NCI-H460 (cell line): ENCODE measurements at places on chromosomes 12 and 14. TPM values are rescaled to one million over a fixed set of nuclear protein-coding genes. Genes with fewer than 3 reads are reported as not detected.

The NUMB gene
- 22.0 and 34.4 TPM in 2 replicates for total RNA-seq

GRCh38 chr14:51382506-51382905 is 142.5 kb downstream of the TMX1 start:
- no peak for DNase-seq

The SPTB gene
- 0.09 and 0.10 TPM in 2 replicates for total RNA-seq

The KRT7 gene
- 23.1 and 25.5 TPM in 2 replicates for total RNA-seq

The OR4K15 gene
- not detected in 2 replicates for total RNA-seq

GRCh38 chr12:75599061-75599460 is 87.7 kb upstream of the KRR1 start:
- DNase-seq, result no peak

DNA sequence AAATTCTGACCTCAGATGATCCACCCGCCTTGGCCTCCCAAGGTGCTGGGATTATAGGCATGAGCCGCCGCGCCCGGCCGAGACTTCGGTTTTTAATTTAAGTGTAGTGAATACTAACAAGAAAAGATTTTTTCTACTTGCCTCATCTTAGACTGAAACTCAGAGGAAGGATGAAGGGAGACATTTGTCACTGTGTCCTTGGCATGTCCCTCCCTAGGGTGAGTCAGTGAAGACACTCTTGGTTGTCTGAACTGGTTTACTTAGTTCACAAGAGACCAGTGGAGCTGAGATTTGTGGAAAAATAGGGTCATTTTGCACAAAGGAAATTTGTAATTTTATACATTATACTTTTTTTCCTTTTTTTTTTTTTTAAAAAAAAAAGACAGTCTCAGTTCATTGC is 13.5 kb downstream of the C12orf71 start:
- no peak for DNase-seq

GRCh38 chr14:101857226-101857625 is 95.7 kb downstream of the PPP2R5C start:
- no peak for DNase-seq

- no peak for DNase-seq
Measured at GRCh38 chr12:88419794-88420193, 160.5 kb downstream of the KITLG start.

The DNAI7 gene
- total RNA-seq, result not detected in 2 replicates

The LYZ gene
- 0.57 TPM in 1 of 2 replicates, not detected in the other for total RNA-seq

The ANAPC7 gene
- total RNA-seq, result 80.5 and 87.7 TPM in 2 replicates

The KRT3 gene
- total RNA-seq, result not detected in 2 replicates

The TECPR2 gene
- 2.3 and 3.2 TPM in 2 replicates for total RNA-seq

DNA sequence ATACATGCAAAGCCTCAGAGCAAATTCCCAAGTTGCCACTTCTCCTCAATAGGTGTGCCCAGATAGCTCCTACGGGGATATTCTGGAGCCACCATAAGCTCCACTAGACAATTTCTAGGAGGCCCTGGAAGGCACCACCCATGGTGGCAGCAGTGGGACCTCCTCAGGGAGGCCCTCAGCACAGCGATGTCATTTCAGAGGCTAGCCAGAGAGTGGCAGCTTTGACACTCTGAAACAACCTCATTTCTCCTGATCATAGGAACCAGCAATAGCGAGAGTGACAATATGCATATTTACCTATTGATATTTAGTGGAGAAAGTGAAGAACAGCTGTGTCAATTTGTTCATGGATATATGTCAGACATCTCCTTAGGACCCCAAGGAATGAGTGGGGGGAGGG is 612.3 kb downstream of the SOX5 start:
- DNase-seq, result no peak

DNA sequence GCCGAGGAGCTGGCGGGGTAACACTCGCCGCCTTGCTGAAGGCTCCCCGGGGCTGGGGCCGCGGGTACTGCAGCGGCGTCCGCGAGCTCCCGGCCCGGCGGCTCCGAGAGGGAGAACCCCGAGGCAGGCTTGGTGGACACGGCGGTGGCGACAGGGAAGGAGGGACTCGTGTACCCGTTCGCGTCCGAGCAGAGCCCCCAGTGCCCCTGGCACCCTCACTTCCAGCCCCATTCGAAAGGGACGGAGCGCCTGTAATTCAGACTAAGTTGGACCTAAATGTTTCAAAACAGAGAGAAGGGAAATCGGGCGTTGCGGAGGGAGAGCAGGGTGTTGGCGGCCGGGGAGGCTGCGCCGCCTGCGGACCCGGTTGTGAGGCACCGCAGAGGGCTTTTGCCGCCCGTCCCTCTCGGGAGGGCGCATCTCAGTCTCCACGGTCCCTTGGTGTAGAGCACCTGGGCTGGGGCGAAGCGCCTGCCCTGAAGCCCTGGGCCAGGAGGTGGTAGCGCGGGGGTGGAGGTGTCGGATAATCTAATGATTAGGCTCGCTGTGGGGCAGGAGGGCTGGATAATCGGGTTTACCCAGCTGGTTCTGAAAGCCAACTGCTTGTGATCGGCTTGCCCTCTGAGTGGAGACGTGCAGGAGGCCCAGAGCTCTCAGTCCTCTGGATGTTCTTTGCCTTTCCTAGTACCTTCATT is 771 bp downstream of the DAAM1 start:
- DNase-seq, result no peak

The PLEKHG7 gene
- not detected in 2 replicates for total RNA-seq
